ENCODE measurements at places on chromosomes 1 and 21.

DNA sequence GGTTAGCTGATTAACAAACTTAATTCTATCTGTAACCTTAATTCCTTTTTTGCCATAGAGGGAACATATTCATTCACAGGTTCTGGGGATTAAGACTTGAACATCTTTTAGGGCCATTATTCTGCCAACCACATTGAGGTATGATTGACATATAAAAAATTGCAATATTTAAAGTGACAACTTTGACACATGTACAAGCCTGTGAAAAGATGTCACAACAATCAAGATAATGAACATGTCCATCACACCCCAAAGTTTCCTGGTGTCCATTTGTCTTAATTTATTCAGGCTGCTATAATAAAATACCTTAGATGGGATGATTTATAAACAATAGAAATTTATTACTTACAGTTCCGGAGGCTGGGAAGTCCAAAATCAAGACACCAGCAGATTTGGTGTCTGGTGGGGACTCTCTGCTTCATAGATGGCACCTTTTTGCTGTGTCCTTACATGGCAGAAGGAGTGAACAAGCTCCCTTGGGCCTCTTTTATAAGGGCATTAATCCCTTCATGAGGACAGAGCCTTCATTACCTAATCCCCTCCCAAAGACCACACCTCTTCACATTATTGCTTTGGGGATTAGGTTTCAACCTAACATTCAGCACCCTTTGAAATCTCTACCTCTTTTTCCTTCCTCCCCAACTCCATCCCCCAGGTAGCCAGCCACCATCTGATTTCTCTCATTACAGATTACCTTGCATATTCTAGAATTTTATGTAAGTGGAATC, 33.0 kb upstream of the TP53BP2 start:
- DNase-seq: no peak

GRCh38 chr1:110380672-110381283, 10.0 kb downstream of the SLC16A4 start:
- DNase-seq: no peak

- no peak for DNase-seq
Observed at GRCh38 chr1:85609976-85610375, 29.4 kb downstream of the CCN1 start.

DNA sequence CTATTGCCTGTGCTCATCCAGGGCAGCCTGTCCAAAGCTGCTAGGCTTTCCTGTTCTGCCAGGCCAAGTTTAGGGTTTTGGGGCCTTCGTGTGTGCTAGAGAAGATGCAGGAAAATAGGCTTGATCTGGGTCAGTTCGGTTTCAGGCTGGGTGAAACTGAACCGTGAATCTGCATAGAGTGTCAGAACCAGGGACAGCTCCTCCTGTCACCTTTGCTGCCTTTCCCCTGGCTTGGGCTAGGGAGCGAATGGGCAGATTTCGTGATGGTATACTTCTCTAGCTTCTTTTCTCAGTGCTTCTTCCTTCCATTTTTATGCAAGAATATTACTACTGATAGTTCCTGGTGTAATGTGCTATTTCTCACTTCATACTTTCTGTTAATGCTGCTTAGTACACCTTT, 6.0 kb upstream of the AGO1 start:
- DNase-seq: no peak
